ENCODE measurements at places on chromosomes 3 and 15. TPM values are rescaled to one million over a fixed set of nuclear protein-coding genes. Genes with fewer than 3 reads are reported as not detected.

GPR27 gene
- total RNA-seq: 0.07 TPM

SLC28A2 gene
- total RNA-seq: not detected

EDEM1 gene
- total RNA-seq: 39.4 TPM

CDHR4 gene
- not detected for total RNA-seq

SLC22A14 gene
- total RNA-seq: not detected

XYLB gene
- total RNA-seq: 11.2 TPM

PPP1R14D gene
- 0.33 TPM for total RNA-seq

CCDC54 gene
- not detected for total RNA-seq

HDC gene
- not detected for total RNA-seq

SLC12A6 gene
- total RNA-seq: 22.9 TPM

ATP13A4 gene
- not detected for total RNA-seq

ADGRG7 gene
- total RNA-seq: not detected

TTC23 gene
- total RNA-seq: 10.4 TPM

CASR gene
- not detected for total RNA-seq

ARHGEF3 gene
- 8.7 TPM for total RNA-seq

TPRG1 gene
- 1.2 TPM for total RNA-seq

CRELD1 gene
- 28.3 TPM for total RNA-seq

ANKRD34C gene
- total RNA-seq: not detected

COLQ gene
- 1.5 TPM for total RNA-seq

LRRC31 gene
- total RNA-seq: 0.04 TPM

UQCC5 gene
- total RNA-seq: 14.5 TPM

LTK gene
- 0.29 TPM for total RNA-seq

C3orf85 gene
- not detected for total RNA-seq

RPUSD2 gene
- 24.4 TPM for total RNA-seq

ANKRD63 gene
- total RNA-seq: 1.4 TPM

RGMA gene
- 2.5 TPM for total RNA-seq

CPNE9 gene
- 0.07 TPM for total RNA-seq

HGD gene
- total RNA-seq: 0.11 TPM

NCBP2 gene
- 131 TPM for total RNA-seq

POPDC2 gene
- total RNA-seq: 0.62 TPM

NR1I2 gene
- total RNA-seq: 0.04 TPM

KCNMB3 gene
- 2.3 TPM for total RNA-seq

DYNLT2B gene
- 19.8 TPM for total RNA-seq

TMED3 gene
- total RNA-seq: 164 TPM

CLDN16 gene
- not detected for total RNA-seq

C3orf52 gene
- total RNA-seq: 16.7 TPM

ISLR gene
- total RNA-seq: not detected

GOLGA8J gene
- not detected for total RNA-seq

ERICH6 gene
- total RNA-seq: not detected

MEIS2 gene
- total RNA-seq: 10.0 TPM

SGO1 gene
- total RNA-seq: 12.6 TPM

CXCR6 gene
- total RNA-seq: not detected

MUC4 gene
- not detected for total RNA-seq

PARP15 gene
- total RNA-seq: not detected

Measured in PC-3 (cell line).